ENCODE measurements at places on chromosomes 1 and 21.

DNA sequence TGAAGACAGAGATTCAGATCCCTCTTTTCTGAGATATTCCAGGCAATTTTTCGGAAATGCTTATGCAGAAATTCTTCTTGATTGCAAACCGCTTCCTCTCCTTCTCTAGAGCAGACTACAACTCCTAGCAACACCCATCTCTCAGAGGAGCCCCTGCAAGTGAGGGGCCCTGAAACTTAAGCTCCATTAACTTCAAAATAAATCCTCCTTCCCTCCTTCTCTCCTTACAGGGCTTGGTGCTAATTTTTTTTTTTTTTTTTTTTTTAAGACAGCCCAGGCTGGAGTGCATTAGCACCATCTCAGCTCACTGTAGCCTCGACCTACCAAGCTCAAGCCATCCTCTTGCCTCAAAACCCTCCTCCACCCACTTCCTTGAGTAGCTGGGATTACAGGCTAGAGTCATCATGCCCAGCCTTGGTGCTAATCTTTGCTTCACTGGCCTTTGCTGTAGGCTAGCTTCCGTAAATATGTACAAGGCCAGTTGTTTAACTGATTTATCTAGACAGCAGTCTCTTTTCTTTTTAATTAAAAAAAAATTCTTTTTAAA, 30.2 kb upstream of the SFPQ start:
- no peak for DNase-seq

DNA sequence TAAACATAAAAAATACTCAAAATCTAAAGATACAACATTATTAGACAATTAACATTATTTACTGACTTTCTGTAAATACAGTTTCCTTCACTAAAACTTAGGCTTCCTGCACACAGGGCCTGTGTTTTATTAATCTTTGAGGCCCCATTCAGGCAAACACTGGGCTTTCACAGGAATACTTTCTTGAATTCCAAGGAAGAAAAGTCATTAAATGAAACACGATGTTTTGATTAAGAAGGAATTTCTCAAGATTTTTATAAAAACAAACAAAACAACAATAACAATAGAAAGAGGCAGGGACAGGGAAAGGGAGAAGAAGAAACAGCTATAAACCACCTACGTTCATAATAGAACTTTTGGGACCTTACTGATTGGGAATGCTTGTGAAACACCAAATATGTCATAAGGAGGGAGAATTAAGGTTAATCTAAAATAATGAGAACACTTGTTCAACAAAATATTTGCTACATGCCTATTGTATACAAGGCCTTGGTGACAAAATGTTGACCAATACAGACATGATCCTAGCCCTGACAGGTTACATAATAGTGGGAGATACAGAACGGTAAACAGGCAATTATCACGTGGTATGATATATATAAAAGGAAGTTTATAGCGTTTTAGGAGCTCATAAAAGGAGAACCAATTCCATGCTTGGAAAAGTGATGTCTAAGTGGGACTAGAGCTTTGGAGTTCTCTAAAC, 3.6 kb downstream of the DDAH1 start:
- DNase-seq: no peak

DNA sequence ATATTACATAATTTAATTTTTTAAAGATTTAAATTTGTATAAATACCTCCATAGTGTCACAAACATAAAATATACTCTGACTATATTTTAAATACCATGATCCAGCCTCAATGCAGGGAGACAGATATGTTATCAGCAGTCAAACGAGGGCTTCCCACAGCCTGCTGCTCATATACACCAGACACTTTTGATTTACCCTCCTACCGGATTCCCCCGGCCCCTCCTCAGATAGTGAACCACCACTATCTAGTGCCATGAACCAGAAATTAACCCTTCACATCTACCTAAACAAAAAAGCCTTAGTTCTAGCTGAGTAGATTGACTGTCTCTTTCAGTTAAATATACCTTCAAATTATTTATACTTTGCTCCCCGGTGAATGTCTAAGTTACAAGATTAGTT, 52.4 kb upstream of the C1orf53 start:
- DNase-seq: no peak

- no peak for DNase-seq
Observed at GRCh38 chr1:88286716-88287115, 397.4 kb upstream of the PKN2 start.

DNA sequence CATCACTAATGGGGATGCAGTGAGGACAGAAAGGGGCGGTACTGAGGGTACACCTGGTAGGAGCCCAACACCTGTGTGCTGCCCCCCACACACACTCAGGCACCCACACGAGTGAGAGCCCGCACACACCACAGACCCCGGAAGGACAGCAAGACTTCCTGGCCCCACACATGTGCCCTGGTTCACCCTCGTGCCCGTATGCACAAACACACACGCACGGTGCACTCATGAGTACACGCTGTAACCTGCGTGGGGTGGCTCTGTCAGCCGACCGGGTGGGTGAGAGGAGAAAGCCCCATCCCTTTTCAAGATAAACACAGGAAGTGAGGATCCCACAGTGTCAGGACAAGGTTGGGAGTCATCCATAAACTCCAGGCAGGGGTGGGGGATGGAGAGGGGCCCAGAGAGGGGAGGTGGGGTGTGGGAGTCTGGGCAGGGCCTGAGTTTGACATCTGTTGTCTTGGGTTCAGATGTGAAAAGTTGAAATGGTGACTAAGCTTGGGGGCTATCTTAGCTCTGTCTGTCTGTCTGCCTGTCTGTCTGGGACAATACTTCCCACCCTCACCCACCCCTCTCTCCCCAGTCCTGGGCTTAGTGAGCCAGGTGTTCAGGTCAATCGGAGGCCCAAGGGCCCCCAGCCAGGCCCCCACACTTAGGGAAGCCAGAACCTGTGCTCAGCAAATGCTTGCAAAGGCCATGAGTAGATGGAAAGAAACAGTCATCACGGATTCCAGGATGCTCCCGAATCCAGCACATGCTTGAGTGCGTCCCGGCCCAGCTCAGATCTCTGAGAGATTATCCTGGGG, 119.8 kb upstream of the ZBTB40 start:
- no peak for DNase-seq

DNA sequence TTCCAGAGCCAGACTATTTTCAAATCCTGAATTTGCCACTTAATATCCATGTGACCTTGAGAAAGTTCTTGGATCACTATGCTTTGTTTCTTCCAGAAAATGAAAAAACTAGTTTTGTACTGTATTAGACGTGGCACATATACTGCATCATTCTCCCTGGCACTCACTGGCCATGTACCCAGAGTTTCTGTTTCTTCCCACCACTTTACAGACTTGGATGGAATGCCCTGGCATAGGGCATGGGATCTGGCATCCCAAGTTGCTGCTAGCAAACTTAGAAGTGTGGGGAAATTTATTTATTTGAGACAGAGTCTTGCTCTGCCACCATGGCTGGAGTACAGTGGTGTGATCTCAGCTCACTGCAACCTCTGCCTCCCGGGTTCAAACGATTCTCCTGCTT, 10.0 kb downstream of the KLF18 start:
- DNase-seq: no peak

DNA sequence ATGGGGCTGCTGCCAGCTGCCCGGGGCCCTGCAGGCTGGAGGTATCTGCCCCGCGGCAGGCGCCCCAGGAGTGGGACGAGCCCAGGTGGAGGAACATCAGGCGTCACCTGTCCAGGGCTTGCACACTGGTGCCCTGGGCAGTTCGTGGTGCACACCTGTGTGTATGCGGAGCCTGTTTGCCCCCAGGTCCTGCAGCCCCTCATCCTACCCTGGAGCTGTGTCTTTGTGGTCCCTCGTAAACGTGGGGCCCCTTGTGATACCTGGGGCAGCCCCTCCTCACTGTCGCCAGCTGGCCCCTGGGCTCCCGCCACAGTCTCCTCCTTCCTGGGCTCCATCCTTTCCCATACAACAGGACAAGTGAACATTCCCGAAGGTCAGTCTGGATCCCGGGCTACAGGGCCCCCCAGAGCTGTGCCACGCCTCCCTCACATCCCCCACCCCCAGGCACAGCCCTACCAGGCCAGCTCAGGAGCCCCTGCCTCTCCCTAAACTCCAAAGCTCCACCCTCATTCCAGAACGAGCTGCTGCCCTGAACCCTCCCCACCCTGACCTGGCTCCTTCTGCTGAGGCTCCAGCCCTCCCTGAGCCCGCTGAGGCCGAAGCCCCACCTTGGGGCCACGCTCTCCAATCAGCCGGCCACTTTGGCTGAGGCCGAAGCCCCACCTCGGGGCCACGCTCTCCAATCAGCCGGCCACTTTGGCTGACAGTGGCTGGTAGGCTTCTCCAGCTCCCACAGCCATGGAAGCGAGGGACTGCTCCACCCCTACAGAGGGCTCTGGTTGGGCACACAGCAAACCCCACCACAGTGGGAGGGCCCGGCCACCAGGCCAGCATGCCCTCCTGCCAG, 42.6 kb downstream of the UBE2G2 start:
- DNase-seq: no peak

DNA sequence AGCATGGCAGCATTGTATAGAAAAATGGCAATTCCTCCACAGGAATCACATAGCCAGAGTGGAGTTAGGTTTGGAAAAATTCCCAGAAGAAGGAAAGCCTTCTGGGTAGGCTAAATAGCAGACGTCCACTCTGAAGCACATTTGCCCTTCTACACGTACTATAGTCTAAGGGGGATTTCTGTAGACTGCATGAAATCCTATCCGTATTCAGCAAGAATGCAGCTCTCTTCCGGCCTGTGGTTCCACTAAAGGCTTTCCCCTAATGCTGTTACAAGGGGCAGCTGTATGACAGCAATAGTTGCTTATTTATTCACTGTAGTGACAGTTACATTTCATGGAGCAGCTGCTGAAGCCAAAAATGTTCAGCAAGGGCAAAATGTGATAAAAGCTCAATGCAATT, 263.6 kb downstream of the RWDD3 start:
- DNase-seq: no peak

DNA sequence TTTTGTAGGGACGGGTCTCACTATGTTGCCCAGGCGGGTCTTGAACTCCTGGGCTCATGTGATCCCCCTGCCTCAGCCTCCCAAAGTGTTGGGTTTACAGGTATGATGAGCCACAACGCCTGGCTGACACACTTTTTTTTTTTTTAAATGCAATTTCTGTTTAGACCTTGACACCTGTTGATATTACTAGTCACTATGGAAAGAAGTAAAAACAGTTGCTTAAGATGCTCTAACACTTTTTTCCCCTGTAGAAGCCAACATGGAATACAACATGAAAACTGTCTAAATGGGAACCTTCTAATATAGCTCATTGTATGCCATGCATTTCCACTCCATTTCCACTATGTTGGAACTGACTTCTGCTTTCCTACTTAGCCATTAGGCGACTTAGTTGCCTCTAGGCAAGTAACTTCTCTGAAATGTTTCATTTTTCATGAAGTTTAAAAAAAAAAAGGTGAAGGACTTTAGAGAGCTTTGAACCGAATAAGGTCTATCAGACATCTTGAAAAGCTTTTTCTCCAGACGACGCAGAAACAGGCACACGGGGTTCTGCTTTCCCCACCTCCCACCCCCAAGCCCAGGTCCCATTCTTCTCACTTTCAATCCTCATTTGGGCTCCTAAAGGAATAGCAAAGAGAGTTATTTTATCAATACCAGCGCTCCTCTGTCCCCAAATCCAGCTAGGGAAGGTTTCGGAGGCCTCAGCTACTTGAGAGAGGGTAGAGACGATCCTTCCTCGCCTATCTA, 648 bp upstream of the DR1 start:
- DNase-seq: no peak

DNA sequence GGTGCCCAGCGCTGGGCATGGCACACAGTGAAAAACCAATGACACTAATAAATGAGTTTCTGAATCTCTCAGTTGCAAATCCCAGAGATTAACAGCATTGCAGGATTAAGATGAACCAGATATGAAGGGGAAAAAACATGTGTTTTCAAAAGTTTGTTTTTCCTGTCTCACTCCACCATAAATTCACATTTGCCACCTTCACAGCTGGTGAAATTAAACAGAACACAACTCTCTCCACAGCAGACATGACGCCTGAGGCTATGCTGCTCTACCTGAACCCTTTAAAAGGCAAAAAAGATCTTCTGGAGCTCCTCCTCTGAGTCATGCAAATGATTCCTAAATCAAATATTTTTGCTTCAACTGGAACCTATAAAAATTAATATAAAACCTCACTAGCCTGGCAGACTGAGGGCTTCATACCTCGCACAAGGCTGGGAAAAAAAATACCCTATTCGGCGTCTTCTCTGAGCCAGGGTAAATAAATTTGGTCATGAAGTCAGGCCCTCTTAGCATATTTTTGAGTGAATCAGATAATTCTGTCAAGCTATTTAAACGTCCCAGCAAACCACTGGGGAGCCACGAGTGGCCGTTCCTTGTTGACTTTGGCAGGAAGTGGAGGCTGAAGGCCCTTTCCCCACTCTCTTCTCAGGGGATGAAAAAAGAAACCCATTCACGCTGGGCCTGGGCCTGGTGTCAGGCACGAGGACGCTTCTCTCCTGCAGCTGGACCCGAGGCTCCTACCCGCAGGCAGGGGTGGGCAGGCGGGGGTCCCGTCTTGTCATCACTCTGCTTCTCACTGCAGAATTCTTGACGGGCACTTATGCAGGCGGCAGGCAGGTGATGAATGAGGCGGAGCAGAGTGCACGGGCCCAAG, 53.0 kb downstream of the DMRTB1 start:
- DNase-seq: peak; percentile 58

GRCh38 chr1:25586181-25586588, 30.4 kb upstream of the MAN1C1 start:
- no peak for DNase-seq

DNA sequence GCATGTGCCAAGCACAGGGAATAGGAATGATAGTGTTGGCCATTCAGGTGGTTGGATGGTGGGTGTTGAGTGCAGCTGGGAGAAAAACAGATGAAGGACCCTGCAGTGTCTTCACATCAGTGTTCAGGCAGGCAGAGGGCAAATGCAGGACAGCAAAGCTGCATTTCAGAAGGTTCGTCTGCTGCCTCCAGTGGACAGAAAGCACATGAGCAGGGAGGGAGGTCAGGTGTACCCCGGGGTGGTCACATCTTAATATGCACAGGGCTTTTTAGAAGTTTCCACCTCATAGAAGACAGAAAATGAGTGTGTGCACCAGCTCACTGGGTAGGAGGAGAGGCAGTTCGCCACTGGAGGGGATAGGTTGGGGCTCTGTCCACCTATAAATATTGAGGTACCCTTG, 184.9 kb downstream of the SLC35F3 start:
- no peak for DNase-seq

GRCh38 chr1:116127123-116127847, 16.1 kb downstream of the MAB21L3 start:
- DNase-seq: no peak

DNA sequence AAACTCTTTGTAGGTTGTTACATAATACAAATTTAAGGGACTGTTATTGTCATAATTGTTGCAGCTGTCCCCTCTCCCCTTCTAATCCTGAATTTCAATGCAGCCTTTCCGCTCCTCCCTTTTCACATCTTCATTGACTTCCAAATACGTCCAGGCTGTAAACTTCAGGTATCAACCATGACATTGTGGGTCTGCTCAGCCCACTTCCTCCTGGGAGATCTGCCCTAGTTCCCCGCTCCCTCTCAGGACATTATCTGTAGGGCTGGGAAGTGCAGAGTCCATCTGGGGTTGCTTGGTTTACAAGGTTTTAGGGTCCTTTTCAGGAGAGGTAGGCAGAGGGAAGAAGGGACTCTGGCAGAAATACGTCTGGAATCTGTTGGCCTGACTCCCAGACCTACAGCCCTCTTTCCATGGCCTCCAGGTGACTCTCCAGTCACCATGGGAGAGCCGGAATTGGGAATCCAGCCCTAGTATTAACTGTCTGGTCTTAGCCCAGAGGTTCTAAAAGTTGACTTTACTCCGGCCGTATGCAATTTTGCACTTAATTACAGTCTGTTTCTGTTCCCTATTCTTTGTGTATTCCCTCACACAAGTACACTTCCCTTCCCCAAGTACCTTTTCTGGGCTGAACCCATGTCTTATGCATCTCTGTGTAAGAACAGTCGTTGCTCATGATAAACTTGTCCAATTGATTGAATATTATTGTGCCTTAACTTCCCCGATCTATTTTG, 4.7 kb upstream of the DENND2D start:
- no peak for DNase-seq
